Hindlimb muscle (tissue), 1 donor: ENCODE measurements at places on chromosomes 7 and 10.

DNA sequence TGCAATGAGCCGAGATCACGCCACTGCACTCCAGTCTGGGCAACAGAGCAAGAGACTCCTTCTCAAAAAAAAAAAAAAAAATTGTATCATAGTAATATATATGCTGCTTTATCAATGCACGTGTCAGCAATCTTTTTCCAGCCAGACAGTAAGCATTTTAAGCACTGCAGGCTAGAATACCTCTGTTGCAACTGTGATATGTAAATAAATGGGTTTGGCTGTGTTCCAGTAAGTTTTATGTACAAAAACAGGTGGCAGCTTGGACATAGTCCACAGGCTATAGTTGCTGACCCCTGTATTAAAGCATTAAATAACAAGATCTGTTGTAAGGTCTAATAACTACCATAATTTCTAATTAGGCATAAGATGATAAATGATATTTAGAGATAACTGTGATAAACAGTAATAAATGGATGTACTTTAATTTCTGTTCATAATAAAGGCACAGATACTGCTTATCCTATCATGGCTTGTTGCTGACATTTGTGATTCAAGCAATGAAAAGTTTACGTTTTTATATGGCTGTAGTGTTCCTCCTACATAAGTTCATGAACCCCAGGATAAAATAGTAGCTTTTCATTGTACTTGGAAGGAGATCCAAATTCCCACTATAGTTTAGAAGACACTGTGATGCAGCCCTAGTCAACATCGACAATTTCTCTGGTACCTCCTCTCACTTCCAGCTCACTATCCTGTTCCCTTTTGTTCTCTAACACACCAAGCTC, 161.4 kb downstream of the ELMO1 start:
- no peak for DNase-seq

DNA sequence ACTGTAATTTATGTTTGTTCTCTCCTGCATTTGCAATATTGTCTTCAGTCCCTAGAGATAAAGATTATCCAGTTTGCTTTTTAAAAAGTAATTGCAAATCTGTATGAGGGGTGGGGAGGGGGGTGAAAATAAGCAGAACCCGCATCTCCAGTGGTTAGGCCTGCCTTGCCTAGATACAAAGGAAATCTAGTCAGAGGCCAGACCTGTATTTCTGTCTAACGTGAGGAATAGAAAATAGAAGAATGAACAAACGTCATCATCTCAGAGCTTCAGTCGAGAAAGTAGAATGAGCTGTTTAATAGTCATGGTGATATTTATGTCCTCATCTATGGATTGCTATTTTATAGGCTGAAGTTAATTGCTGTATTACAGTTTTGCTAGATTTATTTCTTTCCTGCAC, 284.2 kb downstream of the BICC1 start:
- no peak for DNase-seq

- no peak for DNase-seq
Measured at GRCh38 chr7:106775552-106775936, 89.5 kb upstream of the PIK3CG start.

DNA sequence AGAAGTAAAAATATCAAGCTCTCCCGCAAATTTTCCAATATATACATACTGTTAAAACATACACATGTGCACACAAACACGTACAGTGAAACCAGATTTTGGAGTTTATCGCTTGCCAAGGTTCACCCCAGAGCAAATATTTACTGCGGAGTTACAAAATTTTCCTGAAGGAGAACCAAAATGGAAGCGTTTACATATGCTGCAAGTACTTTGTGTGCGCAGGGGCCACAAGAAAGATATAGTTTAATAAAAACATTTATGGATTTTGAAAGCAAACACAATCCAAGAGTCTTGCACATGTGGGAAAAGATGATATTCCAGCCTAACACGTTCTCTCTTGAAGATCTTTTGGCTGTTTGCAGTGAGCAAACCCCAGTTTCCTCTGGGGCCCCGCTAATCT, 301.3 kb upstream of the NFE2L3 start:
- DNase-seq: no peak

- no peak for DNase-seq
Measured at GRCh38 chr10:27710014-27710413, 35.6 kb downstream of the MKX start.

GRCh38 chr7:34096777-34097176, 191.4 kb downstream of the BMPER start:
- DNase-seq: no peak
